NCI-H460 (cell line): ENCODE measurements at places on chromosomes 13 and 19.
A peak's percentile ranks its signal among the peaks of the same experiment; 100 is the strongest.

GRCh38 chr19:6372594-6373095 lies at the start of gene ALKBH7:
TSS of gene ALKBH7 (plus strand) at chr19:6372794. CDS start at chr19:6372821, 27 bp downstream.
- DNase-seq = peak; percentile 99

DNA sequence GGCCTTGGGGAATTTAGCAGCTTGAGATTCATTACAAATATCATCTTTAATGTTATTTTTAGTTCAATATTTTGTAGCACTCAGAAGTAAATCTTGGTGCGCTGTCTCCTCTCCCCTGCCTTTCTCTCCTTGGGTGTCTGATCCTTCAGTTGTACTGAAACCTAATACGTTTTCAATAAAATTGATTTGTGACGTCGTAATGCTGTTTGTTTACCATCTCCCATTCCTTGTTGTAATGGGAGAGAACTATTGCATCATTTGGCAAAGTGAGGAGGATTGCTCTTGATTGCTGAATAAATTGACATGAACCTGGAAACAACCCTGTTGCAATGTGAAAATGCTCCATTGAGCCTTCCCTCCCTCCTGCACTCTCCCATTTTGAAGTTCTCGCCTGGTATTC lies 43.2 kb upstream of the TSHZ3 start:
- no peak for DNase-seq

GRCh38 chr19:30802424-30803013 lies 430.3 kb downstream of the ZNF536 start:
- no peak for DNase-seq

GRCh38 chr19:46761418-46761831 lies 15.2 kb upstream of the STRN4 start:
- no peak for DNase-seq

GRCh38 chr13:66951426-66951825 lies 278.7 kb downstream of the PCDH9 start:
- DNase-seq = no peak

DNA sequence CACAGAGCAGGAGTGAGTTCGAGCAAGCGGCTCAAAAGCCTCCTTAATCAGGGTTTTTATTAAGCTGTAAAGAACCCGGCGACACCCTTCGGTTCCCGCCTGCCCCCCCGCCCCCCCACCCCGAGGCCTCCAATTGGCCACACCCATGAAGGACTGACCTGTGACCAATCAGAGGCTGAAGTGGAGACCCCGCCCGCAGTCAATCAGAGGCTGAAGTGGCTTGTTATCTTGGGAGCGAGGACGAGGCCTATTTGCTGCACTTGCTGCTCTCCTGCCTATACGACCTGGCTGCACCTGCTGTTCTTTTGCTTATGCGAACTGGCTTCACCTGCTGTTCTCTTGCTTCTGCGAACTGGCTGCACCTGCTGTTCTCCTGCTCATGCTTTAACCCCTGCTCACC lies 844.9 kb downstream of the OLFM4 start:
- DNase-seq = no peak

GRCh38 chr19:16283210-16284061 lies 41.2 kb upstream of the KLF2 start:
- DNase-seq = no peak

- DNase-seq = no peak
These were observed 24.1 kb downstream of the SHANK1 start for GRCh38 chr19:50695251-50696093.

GRCh38 chr13:44974056-44974793 lies 15.0 kb downstream of the NUFIP1 start:
- no peak for DNase-seq

DNA sequence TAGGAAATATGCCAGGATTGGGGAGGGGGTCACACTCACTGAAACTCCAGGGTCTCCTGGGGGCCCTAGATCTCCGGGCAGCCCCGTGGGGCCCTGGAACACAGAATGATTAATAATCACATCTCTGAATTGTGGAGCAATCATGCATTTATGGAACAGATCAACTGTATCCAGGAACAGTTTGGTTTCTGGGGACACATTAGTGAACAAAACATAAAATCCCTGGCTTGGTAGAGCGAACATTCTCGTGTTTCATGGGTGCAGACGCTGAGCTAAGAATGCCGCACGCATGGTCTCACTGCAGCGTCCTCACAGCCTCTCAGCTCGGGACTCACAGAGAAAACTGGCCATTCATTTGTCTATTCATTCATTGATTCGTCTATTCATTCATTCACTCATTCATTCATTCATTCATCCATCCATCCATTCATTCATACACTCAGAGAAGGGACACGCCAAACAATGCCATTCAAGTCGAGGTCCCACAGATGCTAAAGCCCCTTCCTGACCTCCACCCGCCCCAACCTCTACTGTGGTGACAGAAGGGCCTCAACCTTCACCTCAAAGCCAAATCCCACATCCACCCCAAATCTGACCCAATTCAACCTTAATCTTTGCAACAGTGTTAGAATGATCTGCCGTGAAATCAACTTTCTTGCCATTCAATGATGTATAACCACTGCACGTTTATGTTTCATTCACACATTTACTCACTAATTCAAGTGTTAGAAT lies 35.0 kb upstream of the OLFM2 start:
- DNase-seq = no peak
